ENCODE measurements at places on chromosomes 2 and 18.
A peak's percentile ranks its signal among the peaks of the same experiment; 100 is the strongest.

DNA sequence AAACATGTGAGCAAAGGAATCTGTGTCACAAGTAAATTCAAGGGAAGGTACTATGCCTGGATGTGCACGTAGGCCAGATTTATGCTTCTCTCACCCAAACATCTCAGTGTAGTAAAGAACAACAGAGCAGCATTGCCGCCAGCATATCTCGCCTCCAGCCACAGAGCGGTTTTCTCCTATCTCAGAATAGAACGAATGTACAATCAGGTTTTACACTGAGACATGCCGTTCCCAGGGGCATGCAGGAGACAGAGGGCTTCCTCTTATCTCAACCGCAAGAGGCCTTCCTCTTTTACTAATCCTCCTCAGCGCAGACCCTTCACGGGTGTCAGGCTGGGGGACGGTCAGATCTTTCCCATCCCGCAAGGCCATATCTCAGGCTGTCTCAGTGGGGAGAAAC is 175.3 kb downstream of the RPIA start:
- DNase-seq: no peak

GRCh38 chr2:36380624-36381481 is 25.3 kb downstream of the CRIM1 start:
- DNase-seq: peak; percentile 59

- DNase-seq: no peak
These were observed 805 bp downstream of the SNORC start for GRCh38 chr2:232870766-232871371.

- no peak for DNase-seq
These were observed 849 bp upstream of the VRK2 start for GRCh38 chr2:58045580-58046334.

- DNase-seq: no peak
These were observed 116.4 kb upstream of the FANCL start for GRCh38 chr2:58357521-58357920.

DNA sequence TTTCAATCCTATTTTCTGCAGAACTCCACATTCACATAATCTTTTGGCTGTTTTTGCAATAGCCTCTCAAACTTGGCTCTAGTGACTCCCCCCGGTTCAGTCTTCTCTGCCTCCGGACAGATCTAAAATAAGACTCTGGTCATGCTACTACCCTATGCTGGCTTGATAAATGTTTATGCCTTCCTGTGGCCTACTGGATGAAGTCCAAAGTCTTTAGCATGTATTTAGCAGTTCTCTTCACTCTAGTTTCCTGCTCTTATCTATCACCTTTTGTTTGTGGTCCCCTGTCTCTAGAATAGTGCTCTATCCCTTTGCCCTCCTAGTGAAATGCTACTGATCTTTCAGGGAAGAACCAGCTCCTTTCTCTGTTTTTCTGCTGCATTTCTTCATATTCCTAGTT is 14.4 kb downstream of the ADCYAP1 start:
- no peak for DNase-seq

GRCh38 chr2:122815120-122815519 is 1059.7 kb downstream of the TSN start:
- DNase-seq: no peak

DNA sequence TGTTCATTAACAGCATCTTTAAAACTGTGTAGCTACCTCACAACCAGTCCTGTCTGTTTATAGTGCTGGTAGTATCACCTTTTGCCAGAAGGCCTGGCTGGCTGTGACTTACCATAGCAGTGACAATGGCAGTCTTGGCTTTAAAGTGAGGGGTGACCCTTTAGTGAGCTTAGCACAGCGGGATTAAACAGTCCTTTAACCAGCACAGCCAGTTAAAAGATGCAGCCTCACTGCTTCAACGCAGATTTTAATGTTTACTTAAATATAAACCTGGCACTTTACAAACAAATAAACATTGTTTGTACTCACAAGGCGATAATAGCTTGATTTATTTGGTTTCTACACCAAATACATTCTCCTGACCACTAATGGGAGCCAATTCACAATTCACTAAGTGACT is 7.0 kb downstream of the RRM2 start:
- DNase-seq: no peak

DNA sequence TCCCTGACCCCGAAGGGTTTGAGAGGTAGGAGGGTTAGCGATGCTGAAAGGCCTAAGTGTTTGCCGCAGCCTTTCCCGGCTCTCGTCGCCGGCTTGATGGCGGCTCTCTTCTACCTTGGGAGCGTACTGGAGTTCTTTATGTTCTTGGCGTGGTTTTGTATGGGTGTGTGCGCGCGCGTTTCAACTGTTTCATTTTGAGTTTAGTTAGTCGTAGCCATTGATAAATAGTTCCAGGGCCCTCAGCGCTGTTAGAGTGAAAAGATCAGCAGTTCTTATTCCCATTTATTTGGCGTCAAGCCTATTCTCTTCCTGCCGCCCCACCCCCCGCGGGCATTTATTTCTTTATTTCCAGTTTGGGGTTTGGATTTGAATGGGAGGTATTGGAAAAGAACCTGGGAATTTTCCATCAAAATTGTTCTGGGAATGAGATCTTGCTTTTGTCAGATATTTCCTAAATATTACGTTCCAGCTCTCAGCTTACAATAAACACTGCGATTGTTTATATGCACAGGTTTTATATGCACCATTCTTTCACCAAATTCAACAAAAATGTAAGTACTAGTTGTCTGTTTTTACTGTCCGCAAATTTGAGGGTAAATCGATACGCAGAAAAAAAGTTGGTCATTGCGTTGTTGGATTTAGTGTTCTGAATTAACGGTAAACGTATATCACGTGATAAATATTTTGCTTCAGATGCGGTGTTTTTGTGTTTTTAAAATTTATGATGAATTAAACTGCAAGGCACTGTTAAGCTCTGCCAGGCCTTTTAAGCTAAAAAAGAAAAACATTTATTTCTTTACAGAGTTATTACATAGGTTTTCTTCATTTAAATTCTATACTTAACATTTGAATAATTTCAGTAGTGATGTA is 954 bp downstream of the CCNT2 start:
- DNase-seq: peak; percentile 30

- DNase-seq: peak; percentile 10
These were observed 77.4 kb downstream of the SLC39A10 start for GRCh38 chr2:195734395-195734794.

- peak; percentile 73 for DNase-seq
These were observed 94.2 kb downstream of the SLC8A1 start for GRCh38 chr2:40357667-40358066.

- no peak for DNase-seq
These were observed 28.2 kb upstream of the CHRNA1 start for GRCh38 chr2:174792309-174793025.

- DNase-seq: no peak
These were observed 90.2 kb downstream of the NCK2 start for GRCh38 chr2:105834931-105835330.

DNA sequence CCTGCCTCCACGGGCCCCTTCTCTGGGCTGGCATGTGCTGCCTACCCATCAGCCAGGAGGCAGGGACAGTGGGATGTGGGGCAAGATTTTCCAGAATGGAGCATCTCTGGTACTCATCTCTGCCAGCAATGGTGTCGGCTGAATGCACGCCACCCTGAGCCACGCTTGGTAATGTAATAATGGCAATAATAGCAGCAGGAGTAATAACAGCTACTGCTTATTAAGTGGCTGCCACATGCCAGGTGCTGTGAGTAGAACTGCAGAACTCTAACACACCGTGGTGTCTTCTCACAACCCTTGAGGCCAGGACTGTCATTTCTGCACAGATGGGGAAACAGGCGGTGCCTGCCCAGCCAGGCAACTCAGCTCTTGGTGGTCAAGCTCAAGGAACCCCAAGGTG is 113.6 kb downstream of the CELF4 start:
- DNase-seq: no peak

- DNase-seq: peak; percentile 30
These were observed 129.0 kb upstream of the ACVR2A start for GRCh38 chr2:147715807-147716206.

DNA sequence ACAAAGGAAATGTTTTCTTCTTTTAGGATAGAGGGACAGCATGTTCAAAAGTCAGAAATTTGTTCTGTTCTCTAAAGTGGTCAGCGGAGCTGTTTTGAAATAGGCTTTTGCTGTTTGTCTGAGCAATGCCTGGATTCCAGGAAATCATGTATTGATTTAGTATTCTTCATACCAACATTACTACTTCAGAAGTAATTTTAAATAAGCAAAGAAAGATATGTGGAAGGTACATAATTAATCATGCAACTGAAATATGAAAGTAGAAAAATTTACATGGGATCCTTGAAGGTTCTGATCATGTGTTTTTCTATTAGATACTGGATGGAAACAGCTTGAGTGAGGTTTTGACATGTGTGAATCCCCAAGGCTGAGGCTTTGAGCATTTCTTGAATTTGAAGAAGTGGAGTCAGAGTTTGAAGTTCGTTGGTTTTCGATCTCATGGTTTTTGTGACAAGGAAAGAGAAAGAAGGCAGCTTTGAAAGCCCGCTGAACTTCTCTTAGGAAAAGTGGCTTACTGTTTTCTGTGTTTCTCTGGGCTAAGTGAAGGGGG is 220.0 kb downstream of the LDLRAD4 start:
- no peak for DNase-seq

- DNase-seq: no peak
These were observed 16.0 kb downstream of the INSIG2 start for GRCh38 chr2:118103951-118104940.

DNA sequence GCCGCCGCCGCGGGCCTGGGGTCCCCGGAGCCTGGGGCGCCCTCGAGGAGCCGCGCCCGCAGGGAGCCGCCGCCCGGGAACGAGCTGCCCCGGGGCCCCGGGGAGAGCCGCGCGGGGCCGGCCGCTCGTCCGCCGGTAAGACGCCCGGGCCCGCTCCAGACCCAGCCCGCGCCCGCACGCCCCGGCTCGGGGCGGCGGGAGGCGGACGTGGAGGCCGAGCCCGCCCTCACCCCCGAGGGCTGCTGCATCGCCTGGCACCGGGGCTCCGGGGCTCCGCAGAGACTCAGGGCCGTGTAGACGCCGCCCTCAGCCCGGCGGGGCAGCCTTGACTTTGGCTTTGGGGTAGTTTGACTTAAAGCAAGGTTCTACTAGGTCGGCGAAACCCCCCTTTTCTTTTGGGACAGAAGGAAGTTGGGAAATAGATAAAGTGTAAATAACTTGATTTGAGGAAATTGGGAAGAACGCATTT is 335 bp downstream of the ERFE start:
- no peak for DNase-seq

DNA sequence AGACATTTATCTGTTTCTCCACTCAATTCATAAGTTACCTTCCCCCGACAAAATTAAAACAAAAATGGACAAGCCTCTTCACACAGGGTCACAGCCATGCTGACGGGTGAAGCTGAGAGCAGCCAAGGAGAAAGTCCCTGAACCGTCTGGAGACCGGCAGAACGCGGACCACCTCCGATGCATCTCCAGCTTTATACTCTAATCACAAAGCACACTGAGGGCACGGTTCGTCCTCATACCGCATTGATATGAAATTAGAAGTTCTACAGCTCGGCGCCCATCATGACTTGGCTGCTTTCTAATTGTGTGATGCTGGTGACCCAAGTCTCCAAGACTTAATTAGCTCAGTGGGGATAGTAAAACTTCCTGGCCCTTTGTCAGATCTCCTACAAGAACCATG is 181.2 kb upstream of the PXDN start:
- no peak for DNase-seq

GRCh38 chr18:51765606-51766360 is 568.3 kb upstream of the MEX3C start:
- DNase-seq: no peak

GRCh38 chr18:53531187-53531586 is 693.3 kb downstream of the MBD2 start:
- no peak for DNase-seq

DNA sequence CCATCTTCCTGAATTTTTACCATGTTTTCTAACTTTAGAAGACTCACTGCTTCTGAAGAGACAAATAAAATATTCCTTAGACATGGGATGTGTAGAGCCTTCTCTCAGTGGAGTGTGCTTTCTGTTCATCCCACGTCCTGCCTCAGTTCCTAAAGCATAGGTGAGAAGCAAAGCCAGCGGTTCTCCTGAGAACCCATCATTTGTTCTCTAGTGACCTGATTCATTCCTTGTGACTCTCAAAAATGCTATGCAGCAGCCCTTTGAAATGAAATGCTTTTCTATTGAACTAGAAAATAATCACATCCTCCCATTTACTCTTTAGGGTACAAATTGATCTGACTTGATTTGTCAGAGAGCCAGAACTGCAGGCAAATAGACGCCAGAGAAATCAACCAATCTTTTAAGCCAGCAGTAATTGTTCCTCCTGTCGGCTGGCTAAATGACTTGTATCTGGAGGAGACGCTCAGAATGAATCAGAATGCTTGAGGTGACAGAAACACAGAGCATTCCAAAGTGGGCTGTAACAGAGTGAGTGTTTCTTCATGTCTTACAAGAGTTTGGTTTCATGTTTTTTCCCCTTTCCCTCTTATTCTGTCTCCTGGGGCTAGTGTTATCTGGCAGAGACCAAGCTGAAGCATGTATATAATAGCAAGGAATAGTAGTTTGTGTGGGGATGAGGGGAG is 81.3 kb upstream of the TMEM178A start:
- peak; percentile 77 for DNase-seq

- peak; percentile 27 for DNase-seq
These were observed 47.2 kb downstream of the VIL1 start for GRCh38 chr2:218465987-218466633.

GRCh38 chr2:215556979-215557378 is 121.1 kb upstream of the FN1 start:
- peak; percentile 56 for DNase-seq

DNA sequence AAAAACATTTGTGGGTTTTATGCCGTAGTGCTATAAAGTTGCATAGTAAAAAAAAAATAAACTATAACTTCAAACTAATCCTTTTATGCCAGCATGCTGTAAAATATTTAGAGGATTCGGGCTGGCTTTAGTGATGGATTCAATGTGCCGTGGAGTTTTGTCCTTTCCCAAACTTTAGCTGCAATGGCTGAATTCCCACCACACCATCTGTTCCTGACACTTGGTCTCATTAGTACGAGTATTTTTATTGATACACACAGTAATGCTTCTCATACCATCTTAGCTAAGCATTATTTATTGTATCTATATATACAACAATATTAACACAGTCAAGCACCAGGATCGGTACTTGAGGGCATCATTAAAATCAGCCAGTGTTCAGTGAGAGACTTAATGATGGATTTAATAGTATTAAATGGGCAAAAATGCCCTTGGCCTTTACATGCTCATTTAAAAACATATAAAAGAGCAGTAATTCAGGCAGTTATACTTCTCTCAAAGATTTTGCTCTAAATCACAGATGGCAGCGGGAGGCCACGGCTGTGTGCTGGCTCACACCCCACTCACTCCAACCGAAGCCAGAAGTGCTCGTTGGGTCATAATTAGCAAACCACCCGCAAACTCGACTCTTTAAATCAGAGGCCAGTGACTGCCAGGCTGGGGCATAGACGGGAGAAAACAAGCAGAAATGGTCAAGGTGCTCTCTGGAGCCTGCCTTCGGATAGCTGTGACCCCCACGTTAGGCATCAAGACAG is 297.0 kb upstream of the REV1 start:
- DNase-seq: no peak

DNA sequence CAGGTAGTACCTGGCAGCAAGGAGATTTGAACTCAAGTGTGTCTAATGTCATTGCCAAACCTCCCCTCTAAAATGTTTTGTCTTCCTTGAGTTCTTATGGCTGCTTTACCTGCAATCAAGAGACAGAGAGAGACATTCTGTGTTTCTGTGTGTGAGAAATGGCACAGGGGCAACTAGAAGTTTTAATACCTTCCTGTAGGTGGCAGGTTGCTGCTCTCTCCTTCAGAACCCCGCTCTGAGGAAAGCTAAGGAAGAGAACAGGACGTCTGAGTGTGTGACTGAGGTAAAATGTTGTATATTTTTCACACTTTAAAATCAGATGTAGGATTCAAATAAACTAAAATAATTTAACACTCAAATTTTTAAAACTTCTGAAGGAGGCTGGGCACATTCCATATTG is 19.2 kb downstream of the DTNA start:
- DNase-seq: peak; percentile 48

All from fibroblast of skin of right biceps (primary cell).